ENCODE measurements at places on chromosomes 11 and 22.

GRCh38 chr22:39434721-39435120 lies 22.1 kb upstream of the MGAT3 start:
- no peak for DNase-seq

- DNase-seq, result no peak
Observed at GRCh38 chr11:1199751-1200610, 22.9 kb upstream of the MUC5B start.

DNA sequence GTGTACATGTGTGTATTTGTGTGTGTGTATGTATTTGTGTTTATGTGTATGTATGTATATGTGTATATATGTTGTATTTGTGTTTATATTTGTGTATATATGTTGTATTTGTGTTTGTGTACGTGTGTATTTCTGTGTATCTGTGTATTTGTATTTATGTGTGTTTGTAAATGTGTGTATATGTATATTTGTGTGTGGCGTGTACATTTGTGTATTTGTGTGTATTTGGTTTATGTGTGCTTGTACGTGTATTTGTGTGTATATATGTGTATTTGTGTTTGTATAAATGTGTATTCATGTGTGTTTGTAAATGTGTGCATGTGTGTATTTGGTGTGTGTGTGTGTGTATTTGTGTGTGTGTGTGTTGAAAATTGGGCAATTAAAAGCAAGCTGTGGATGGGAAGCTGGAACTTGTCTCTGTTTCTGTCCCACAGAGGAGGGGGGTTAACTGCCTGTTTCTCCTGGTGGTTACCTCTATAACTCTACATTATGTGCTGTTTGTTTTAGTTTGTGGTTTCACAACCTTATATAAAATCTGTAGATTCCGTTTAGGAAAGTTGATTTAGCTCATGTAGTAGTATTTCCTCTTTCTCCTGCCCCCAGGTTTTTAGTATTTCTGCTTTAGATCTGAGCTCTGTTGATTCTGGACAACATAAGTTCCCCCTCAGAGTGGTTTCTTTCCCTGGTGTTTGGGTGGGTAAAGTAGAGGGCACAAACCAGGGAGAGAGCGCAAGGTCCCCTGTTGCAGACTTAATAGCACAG lies 28.9 kb downstream of the AP2A2 start:
- DNase-seq, result no peak

DNA sequence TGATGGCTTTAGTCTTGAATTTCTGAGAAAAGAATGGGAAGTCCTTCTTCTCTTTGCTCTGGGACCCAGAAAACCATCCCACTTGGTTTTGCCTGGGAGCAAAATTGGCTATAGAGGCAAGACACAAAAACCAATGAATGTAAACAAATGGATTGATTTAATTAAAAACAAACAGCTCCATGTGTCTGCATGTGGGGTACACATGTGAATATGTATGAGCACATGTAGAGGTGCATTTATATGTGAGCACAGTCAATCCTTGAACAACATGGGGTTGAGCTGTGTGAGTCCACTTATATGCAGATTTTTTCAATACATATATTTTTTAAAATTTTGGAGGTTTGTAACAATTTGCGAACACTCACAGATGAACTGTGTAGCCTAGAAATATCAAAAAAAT lies 87.2 kb downstream of the CCDC81 start:
- DNase-seq, result no peak
